ENCODE measurements at places on chromosomes 5 and 9. TPM values are rescaled to one million over a fixed set of nuclear protein-coding genes. Genes with fewer than 3 reads are reported as not detected.

Gene AK8
- total RNA-seq: not detected

Gene GAPT
- not detected for total RNA-seq

Gene FOXD4
- total RNA-seq: not detected

DNA sequence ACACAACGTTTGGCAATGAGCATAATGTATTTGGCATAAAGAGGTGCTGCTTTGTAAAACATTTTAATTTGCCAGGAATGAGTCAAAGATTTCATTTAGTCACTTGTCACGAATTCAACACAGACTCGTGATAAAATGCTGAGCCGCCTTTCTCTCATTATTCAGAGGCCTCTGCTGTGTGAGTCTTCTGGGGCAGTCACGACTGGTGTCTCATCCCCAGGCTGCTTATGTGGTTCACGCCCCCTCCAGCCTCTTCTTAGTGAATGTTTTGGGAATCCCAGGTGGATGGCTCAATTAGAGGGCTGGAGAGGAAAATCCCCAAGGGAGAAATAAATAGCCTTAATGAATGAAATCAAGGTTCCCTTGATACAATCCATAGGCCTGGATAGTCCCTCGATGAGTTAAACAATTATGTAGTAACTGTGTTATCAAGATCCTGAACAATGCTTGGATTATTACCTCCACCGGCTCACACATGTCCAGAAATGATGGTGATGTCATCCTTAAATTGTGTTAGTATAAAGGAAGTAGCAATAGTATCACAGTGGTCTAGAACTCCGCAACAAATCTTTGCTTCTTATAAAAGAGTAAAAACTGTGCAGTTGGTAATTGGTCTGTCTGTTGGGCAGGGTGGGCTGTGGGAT is 192.1 kb upstream of the ADAMTS16 start:
- no peak overlapping the region for H3K4me3 ChIP-seq
- H3K4me1 ChIP-seq: no peaks in the 10 kb centered on the region
- no peak for DNase-seq

DNA sequence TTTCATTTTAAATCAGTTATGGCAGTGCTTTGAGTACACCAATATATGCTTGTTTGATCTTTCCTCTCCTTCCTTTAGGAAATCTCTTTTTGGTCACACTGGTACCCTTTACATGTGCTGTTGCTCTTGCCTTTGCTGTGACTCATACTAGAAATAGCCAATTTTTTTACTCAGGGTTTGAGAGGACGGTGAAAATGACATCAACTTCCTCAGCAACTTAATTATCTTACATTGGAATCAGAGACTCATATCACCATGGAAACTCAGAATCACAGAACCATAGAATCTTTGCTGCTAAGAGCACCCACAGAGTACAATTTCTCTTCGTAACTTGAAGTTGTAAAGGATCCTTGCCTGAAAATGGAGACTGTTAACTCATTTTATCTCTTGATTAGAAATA is 13.8 kb upstream of the ZNF300 start:
- H3K36me3 ChIP-seq: no peaks in the 10 kb centered on the region
- no peak overlapping the region for H3K27ac ChIP-seq
- no peak overlapping the region for H3K4me3 ChIP-seq
- no peaks in the 10 kb centered on the region for H3K4me1 ChIP-seq
- H3K27me3 ChIP-seq: no peaks in the 10 kb centered on the region

DNA sequence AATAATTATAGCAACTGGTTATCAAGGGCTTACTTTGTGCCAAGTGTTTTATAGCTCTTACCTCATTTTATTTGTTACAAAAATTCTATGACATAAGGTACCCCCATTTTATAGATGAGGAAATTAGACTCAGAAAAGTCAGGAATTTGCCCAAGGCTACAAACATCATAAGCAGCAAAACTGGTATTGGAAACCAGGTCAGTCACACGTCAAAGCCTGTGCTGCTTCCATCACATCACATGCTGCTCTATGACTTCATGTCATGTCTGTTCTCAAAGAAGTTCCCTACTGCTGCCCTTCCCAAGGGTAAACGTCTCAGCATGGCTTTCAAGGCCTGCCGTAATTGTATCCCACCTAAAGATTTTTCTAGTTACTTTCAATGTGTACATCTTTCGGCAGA is 6.9 kb upstream of the KIF2A start:
- H3K4me3 ChIP-seq: no peak overlapping the region
- no peaks in the 10 kb centered on the region for H3K27me3 ChIP-seq
- H3K4me1 ChIP-seq: peaks cover 58% of the 10 kb centered on the region

- no peaks in the 10 kb centered on the region for H3K36me3 ChIP-seq
- no peak overlapping the region for H3K27ac ChIP-seq
- H3K27me3 ChIP-seq: no peaks in the 10 kb centered on the region
- DNase-seq: no peak
These were observed 10.6 kb upstream of the CSNK1A1 start for GRCh38 chr5:149561848-149562247.

DNA sequence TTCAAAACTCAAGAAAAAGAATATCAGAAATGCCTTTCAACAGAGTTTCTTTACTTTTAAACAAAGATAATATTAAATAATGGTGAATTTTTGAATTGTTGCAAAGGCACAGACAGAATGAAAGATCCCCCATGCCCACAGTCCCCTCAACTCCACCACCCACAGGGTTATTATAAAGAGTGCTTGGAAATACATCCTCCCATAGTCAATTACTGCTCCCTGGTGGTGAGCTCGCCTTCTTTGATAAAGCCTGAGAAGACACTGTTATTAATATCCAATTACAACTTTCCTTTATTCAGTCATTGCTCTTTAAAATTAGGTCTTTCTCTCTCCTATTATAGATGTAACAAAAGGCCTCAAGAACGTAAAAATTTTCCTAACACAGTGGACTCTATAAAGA is 490.2 kb upstream of the RORB start:
- H3K27ac ChIP-seq: no peak overlapping the region
- no peaks in the 10 kb centered on the region for H3K27me3 ChIP-seq
- no peaks in the 10 kb centered on the region for H3K36me3 ChIP-seq
- no peaks in the 10 kb centered on the region for H3K4me1 ChIP-seq

GRCh38 chr5:135973323-135974020 is 18.7 kb upstream of the LECT2 start:
- no peak overlapping the region for H3K27ac ChIP-seq
- no peak for DNase-seq
- no peaks in the 10 kb centered on the region for H3K36me3 ChIP-seq
- H3K4me3 ChIP-seq: no peak overlapping the region
- peaks cover 39% of the 10 kb centered on the region for H3K27me3 ChIP-seq

DNA sequence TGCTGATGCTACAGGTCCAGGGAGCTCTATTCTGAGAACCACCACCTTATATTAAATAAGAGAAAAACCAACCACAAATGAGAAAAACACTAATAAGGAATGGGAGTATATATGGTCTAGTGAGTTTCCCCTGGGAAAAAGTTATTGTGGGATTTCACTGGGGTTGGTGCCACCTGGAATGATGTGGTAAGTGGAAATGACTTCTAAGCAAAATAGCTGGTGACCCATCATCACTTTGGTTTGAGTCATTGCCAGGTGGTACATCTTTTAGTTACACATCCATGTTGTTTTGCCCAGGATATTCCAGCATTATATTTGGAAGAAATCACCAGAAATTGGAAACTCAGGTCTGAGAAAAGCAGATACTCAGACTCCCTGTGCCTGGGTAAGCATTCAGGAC is 437.3 kb downstream of the DTWD2 start:
- H3K36me3 ChIP-seq: no peaks in the 10 kb centered on the region
- no peak for DNase-seq
- no peaks in the 10 kb centered on the region for H3K27me3 ChIP-seq
- no peaks in the 10 kb centered on the region for H3K4me1 ChIP-seq
- H3K4me3 ChIP-seq: no peak overlapping the region
- no peak overlapping the region for H3K27ac ChIP-seq

DNA sequence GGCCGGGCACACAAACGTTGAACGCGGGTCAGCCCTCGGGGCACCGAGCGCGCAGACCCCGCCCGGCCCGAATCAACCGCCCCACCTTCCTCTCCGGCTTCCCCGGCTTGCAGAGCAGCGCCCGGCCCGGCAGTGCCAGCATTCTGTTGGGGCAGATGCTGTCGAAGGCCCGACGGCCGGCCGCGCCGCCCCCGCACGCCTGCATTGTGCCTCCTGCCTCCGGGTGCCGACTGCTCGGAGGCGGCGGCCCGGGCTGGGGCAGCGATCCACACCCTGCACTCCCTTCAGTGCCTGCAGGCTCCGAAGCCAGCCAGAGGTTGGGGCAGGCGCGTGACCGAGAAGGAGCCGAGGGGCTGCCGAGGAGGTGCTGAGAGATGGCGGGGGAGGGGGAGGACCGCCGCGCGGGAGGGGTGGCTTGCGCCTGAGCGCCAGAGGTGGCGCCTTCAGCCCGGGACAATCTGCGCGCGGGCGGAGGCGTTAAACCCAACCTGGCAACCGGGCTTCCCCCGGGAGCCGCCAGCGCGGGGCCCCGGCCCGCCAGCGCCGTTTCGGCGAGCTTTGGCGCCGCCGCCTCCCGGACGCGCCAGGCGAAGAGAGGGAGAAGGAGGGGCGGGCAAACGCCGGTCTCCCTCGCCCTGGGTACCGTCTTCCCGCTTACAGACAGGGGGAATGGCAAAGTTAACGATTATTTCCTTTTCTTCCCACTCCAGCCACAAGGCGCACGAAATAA is at the start of gene MCIDAS:
MCIDAS (minus strand) TSS at position 382 of the 730 bp plus-strand sequence; CDS start at position 205, 177 bp downstream.
- no peaks in the 10 kb centered on the region for H3K36me3 ChIP-seq
- H3K27ac ChIP-seq: peak within 1 kb of the TSS; percentile 38
- H3K4me1 ChIP-seq: peaks cover 35% of the 10 kb centered on the region
- H3K27me3 ChIP-seq: peaks cover 88% of the 10 kb centered on the region
- peak within 1 kb of the TSS; percentile 69 for H3K4me3 ChIP-seq

- H3K27ac ChIP-seq: peak overlapping the region; percentile 96
- H3K4me1 ChIP-seq: peaks cover 95% of the 10 kb centered on the region
- peaks cover 52% of the 10 kb centered on the region for H3K36me3 ChIP-seq
- H3K4me3 ChIP-seq: peak overlapping the region; percentile 67
- no peaks in the 10 kb centered on the region for H3K27me3 ChIP-seq
- peak; percentile 60 for DNase-seq
These were observed 55.8 kb downstream of the SLC22A5 start for GRCh38 chr5:132425009-132425937.

- H3K36me3 ChIP-seq: no peaks in the 10 kb centered on the region
- peaks cover 8% of the 10 kb centered on the region for H3K4me1 ChIP-seq
- peak overlapping the region; percentile 84 for H3K4me3 ChIP-seq
- peak; percentile 31 for DNase-seq
These were observed 52.7 kb upstream of the TJP2 start for GRCh38 chr9:69121155-69122081.

DNA sequence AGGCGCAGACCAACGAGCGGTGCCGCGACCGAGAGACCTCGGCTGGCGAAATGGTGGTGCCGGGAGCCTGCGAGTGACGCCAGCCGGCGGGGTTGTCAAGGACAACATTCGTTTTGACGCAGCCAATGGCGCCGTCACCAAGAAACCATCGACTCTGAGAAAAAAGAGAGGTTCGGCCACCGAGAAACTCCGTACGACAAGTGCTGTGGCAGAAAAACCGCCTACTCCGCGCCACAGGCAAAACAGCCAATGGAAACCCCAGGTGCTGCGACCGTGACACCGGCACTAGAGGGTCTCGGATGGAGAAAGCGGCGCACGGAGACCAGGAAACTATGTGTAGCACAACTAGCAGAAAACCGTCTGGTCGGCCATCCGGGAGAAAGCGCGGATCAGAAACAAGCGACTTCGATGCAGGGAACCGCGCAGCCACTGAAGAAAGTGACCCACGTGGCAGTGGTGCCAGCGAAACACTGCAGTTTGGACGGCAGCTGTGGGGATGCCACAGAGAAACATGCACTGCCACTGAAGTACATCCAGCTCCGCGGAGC is 88.8 kb downstream of the ANXA2R start:
- H3K4me1 ChIP-seq: peaks cover 24% of the 10 kb centered on the region
- H3K4me3 ChIP-seq: peak overlapping the region; percentile 92
- DNase-seq: peak; percentile 74
- H3K27me3 ChIP-seq: peaks cover 2% of the 10 kb centered on the region

DNA sequence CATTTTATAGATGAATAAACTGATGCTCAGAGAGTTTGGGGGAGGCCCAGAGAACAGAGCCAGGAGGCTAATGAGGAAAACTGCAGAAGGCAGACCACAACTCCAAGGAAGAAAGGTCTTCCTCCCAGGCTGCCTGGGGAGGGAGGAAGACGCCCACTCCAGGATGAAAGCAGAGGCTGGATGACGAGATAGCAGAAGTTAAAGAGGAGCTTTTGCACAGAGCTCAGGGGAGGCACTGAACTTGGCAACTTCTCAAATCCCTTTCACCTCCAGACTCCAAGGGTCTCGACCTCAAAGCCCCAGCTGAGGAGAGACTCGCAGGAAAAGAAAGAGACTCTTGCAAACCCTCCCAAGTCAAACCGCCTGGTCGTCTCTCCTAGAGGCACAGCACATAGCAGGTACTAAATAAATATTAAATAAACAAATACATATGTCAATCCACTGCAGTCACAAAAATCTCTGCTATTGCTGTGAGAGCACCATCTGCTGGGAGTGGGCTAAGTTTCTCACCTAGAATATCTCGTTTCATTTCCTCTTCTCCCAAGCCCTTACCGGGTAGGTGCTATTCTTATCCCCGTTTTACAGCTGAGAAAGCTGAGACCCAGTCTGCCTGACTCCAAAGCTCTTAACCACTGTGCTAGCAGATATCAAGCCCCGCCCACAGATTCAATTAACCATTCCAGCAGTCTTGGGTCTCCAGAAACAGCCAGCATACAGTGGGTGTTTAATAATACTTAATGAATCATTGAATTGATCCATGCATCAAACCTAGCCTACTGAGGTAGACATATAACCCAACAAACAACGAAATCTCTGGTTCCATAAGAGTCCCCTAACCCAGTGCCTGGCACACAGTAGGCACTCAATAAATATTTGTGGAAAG is 97.8 kb upstream of the HAND1 start:
- H3K27me3 ChIP-seq: peaks cover 20% of the 10 kb centered on the region
- no peak for DNase-seq
- no peak overlapping the region for H3K4me3 ChIP-seq
- H3K36me3 ChIP-seq: no peaks in the 10 kb centered on the region

DNA sequence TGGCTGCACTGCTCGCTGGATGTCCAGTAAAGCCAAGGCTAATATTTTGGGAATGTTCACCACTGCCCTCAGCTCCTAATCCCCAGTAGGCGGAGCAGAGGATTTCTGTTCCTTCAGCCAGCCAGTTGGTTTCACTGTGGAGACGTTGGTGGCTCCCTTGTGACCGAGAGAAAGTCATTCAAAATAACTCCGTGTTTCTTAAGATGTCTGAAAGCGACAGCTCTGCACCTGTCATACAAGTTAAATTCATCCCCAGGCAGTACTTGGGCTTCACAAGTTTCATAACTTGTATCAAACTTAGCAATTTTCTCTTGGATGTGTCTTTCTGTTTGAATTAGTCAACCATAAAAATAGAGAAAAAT is 382 bp upstream of the CDKN2B start:
- H3K27me3 ChIP-seq: peaks cover 64% of the 10 kb centered on the region
- H3K36me3 ChIP-seq: peaks cover 13% of the 10 kb centered on the region
- DNase-seq: no peak
- H3K27ac ChIP-seq: no peak overlapping the region

GRCh38 chr5:17989567-17990563 is 355.6 kb downstream of the TAF11L14 start:
- no peaks in the 10 kb centered on the region for H3K4me1 ChIP-seq
- H3K4me3 ChIP-seq: no peak overlapping the region
- H3K36me3 ChIP-seq: no peaks in the 10 kb centered on the region
- H3K27ac ChIP-seq: no peak overlapping the region
- DNase-seq: no peak
- H3K27me3 ChIP-seq: no peaks in the 10 kb centered on the region

Data from activated T-helper 2 cell treated with anti-CD3 and anti-CD28 coated beads, Interferon-gamma antibody, Interleukin-2, Interleukin-4, amounts not matched to agents 10 μg/mL and 5 μg/mL and 100 μg/mL, durations not matched to agents 14 hours and 24 hours and 36 hours (primary cell).